ENCODE measurements at places on chromosomes 7 and 10.

GRCh38 chr10:62352356-62352970 lies 21.7 kb upstream of the ZNF365 start:
- DNase-seq: no peak

- no peak for DNase-seq
Observed at GRCh38 chr10:101446947-101447346, 93.0 kb downstream of the BTRC start.

GRCh38 chr10:129599160-129599559 lies 132.1 kb downstream of the MGMT start:
- no peak for DNase-seq

GRCh38 chr7:149815121-149815520 lies 23.1 kb upstream of the ZNF862 start:
- DNase-seq: no peak

- no peak for DNase-seq
Observed at GRCh38 chr7:87628780-87629569, 777 bp downstream of the RUNDC3B start.

GRCh38 chr7:34133983-34134782 lies 228.8 kb downstream of the BMPER start:
- DNase-seq: peak; percentile 42

DNA sequence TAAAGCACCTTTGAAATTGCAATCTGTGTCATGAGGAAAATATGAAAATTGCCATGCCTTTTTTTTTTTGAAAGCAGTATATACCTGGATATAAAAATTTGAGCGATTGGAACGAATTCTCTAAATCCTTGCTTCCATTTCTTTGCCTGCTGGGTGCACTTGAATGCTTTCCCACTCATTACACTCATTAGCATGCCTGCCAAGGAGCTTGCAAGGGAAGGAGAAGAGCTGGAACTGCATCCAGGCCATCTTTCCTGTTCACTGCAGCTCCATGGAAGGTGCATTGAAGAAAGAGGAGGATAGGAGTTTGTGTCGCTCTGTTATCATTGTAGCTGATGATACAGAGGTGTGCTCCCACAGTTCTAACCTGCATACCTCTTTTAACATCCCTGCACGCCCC lies 102.4 kb upstream of the GJD4 start:
- DNase-seq: no peak

GRCh38 chr10:106043863-106044262 lies 1120.6 kb downstream of the SORCS1 start:
- no peak for DNase-seq

DNA sequence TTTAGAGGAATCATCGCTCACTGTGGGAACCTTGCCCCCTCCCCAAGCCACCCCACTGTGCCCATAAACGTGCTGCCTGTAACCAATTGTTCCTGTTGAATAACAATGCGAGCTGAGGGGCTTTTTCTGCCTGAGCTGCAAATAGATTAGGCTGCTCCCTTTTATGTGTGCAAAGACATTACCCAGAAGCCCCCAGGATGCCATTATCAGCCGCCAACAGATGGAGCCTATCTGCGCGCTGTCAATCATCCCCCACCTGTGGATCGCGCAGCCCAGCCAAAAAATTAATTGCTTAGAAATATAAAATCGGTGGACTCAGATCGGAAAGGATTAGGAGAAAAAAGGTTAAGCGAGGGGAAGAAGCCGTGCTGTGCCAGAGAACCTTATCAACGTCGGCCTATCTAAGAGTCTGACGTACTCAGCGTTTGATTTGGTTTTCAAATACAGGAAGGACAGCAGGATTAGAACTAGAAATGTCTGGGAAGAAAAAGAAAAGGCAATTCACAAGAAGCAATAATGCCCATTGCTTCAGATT lies 167.3 kb upstream of the MYO3A start:
- no peak for DNase-seq

DNA sequence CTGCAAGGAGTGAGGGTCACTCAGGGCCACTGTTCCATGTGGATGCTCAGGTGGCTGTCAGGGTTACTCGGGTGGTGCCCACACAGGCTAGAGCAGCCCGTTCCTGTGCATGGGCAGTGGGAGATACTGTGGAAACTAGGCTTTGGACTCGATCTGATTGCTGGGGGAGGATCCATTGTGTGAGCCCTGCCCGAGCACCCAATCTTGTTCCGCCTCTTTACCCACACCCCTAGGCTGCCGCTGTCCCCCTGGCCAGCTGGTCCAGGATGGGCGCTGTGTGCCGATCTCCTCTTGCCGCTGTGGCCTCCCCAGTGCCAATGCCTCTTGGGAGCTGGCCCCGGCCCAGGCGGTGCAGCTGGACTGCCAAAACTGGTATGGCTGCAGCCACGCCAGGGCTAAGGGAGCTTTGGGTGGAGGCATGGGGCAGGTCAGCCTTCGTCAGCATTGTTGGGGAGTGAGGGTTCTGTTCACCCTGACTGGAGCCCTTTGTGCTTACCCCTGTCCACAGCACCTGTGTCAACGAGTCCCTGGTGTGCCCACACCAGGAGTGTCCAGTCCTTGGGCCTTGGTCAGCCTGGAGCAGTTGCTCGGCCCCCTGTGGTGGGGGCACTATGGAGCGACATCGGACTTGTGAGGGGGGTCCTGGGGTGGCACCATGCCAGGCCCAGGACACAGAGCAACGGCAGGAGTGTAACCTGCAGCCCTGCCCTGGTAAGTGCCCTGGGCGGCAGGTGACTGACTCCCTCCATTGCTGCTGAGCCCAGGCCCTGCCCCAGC lies 12.4 kb upstream of the ZNF862 start:
- no peak for DNase-seq

DNA sequence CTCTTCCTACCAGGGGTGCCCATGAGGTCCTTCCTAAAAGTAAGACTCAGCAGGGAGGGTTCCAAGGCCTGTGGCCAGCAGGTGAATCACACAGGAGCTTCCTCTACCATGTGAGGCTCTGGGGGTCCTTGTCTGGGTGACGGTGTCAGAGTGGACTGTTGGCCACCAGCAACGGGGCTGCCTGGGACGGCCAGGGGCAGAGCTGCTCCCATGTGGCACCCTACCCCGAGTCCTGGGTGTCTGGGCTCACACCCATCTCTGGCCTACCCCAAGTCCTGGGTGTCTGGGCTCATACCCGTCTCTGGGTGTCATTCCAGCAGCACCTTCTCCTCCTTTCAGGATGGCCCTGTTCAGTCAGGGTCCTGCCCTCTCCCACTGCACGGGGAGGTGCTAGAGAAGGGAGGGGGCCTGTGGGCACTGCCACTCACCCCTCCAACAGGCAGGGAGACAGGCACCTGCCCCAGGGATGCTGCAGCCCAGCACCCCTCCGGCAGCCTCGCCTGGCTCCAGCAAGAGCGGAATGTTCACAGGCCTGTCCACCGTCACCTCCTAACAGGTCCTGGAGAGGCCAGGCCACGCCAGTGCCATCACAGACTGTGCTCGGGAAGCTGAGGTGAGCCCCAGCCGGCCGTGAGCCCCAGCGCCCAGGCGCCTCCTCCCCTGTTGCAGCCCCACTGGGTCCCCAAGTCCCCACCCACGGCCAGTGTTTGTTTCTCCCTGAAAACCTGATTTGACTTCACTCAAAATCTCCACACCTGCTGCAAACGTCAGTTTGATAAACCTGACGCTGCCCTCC lies 143.7 kb downstream of the PTPRN2 start:
- DNase-seq: no peak

- no peak for DNase-seq
Observed at GRCh38 chr7:2950578-2950977, 93.1 kb downstream of the CARD11 start.

DNA sequence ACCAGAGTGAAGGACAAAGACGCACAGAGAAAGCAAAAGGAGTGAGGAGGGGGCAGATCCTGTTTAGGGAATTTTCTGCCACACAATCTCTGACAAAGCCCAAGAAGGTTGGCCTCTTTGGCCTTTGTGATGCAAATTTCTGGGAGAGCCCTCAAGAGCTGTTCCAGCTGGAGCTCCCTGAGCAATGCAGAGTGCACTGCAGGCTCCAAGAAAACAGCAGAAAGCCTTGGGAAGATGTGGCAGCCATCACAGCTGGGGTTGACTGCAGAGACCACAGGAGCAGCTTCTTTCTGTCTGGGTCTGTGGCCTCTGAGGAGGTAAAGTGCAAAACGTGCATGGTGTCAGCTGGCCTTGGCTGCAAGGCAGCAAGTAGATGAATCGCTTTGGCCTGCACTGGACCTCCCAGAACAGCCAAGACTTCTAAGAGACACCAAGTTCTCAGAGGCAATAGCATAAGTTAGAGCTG lies 200.2 kb downstream of the ELMO1 start:
- DNase-seq: no peak

- no peak for DNase-seq
Observed at GRCh38 chr10:43138757-43139241, 554 bp downstream of the CSGALNACT2 start.

DNA sequence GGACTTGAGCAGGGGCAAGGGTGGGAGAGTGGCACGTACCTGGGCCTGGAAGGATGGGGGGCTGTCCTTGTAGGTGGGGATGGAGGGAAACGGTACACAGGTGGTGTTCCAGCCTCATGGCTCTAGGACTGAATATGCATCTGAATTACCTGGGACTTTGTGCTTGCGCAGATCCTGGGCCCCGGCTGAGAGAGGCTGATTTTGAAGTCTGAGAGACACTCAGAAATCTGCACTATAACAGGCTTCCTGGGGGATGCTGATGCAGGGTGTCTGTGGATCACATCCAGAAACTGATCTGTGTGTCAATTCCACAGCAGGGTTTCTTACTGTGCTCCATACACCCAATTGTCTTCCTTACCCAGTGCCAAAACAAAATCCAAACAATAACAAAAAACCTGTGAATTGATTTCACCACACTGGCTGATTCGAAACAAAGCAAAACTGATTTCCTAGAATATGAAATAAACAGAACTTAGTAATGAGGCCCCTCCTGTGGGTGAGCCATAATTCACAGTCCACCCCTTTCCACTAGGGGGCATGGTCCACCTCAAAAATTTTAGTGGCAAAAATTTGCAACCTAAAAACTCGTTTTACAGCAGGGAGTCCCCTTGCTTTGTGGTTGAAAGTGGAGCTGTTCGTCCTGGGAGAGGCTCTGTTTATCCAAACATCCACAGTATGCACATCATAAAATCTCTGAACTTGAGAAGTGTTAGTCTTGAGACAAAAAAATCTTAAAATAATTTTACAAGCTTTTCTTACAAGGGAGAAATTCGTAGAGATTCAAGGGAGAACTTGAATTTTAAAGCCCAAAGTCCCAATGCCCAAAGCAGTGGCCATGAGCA lies 32.0 kb upstream of the PLEKHA1 start:
- no peak for DNase-seq

GRCh38 chr7:115356999-115357702 lies 435.3 kb downstream of the MDFIC start:
- no peak for DNase-seq

DNA sequence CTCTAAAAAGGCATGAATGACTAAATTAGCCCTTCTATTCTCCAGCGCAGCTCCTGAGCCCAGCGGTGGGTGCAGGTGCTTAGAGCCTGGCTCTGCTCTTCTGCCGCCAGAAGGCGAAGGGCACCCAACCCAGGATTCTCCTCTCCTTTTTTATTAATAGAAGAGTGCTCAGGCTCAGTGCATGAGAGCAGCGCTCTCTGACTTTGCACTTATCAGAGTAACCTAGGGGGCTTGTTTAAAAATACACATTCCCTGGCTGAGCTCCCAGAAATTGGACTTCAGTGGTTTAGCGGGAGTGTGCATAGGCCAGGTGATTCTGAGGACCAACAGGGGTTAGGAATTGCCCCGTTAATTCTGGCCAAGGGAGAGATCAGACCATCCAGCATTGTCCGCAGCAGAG lies 1.7 kb upstream of the PFKP start:
- DNase-seq: no peak

- DNase-seq: peak; percentile 87
Observed at GRCh38 chr7:149854611-149855360, 16.6 kb downstream of the ZNF862 start.

DNA sequence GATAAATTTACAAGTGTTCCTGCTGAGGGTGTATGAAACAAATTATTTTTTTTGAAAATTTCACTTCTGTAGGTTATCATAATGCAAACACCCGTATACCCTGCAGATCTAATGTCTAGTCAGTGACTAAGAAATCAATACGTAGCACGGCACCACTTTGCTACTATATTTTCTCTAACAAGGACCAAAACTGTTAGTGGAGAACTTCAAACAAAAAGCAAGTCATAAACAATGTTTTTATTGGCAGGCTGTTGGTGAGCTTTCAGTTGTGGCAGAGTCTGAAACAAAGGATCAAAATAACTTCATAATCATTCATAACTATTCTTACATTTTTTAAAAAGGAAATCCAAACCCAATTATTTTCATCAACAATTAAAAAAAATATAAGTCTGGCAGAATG lies 11.8 kb downstream of the SEM1 start:
- DNase-seq: no peak

GRCh38 chr7:129872054-129872453 lies 80.7 kb downstream of the UBE2H start:
- DNase-seq: no peak

DNA sequence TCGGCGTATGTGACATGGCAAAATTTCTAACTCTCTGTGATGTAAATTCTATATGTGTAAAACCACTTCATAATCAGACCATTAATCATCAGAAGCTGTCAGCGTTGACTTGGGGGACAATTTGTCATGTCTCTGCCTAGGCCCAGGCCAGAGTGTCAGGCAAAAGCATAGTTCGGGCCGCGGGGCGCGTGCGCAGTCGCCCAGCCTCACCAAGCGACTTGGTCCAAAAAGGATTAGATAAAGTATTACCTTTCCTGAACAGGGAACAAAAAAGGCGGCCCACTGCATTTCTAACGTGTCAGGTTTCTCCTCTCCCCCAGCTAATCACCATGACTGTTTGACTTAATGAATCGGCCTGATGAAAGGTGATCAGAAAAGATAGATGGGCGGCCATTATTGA lies 114.2 kb downstream of the EBF3 start:
- DNase-seq: no peak

GRCh38 chr10:68666280-68666760 lies 54.7 kb upstream of the CCAR1 start:
- no peak for DNase-seq

- no peak for DNase-seq
Observed at GRCh38 chr10:61931620-61932332, 30.3 kb downstream of the ARID5B start.

DNA sequence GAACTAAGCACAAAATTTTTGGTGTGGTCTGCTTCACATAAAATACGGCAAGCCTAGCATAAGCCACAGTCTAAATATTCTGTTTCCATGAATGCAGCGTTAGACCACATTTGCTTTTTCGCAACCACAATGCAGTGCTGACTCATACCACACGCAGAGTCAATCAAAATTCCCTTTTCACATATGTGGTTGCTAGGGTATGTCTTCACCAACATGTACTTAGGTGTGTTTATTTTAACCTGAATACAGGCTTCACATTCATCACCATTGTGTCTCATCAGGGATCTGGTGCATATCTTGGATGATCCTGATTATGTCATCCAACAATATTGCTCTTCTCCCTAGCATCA lies 90.8 kb downstream of the CHN2 start:
- DNase-seq: no peak

GRCh38 chr10:784403-785088 lies 95.1 kb upstream of the DIP2C start:
- no peak for DNase-seq

- DNase-seq: no peak
Observed at GRCh38 chr7:121328508-121329190, at the start of gene WNT16. Gene WNT16 (plus strand): TSS chr7:121329000. CDS start chr7:121329293, 293 bp downstream.

- DNase-seq: no peak
Observed at GRCh38 chr7:73304071-73304470, 4.6 kb downstream of the NSUN5 start.

- DNase-seq: no peak
Observed at GRCh38 chr7:12741951-12742575, 54.6 kb downstream of the ARL4A start.

Data from DMS 273 treated with DMSO at 0.1 percent for 48 hours (cell line).